ENCODE measurements at places on chromosomes 1 and 21.

DNA sequence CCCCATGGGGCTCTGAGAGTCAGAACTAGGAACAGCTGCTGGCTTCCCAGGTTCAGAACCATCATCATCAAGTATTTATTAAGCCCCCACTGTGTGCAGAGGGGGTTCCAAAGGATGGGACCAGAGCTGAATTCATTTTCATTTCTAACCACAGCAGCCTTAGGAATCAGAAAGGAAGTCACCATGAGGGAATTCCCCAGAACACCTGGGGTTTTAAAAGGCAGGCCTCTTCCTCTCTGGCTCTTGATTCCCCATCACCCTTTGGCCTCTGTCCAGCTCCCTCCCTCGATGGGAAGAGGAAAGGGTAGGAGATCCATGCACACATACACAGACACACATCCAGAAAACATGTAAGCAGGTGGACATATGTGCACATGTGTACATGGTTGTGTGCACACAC, 1.3 kb upstream of the KCNN3 start:
- DNase-seq, result no peak

GRCh38 chr1:3564921-3565831, 46.1 kb downstream of the MEGF6 start:
- peak; percentile 10 for DNase-seq

GRCh38 chr21:31348188-31348587, 4.1 kb upstream of the TIAM1 start:
- no peak for DNase-seq

- peak; percentile 31 for DNase-seq
These were observed 3.4 kb downstream of the CEP85 start for GRCh38 chr1:26237230-26237966.

DNA sequence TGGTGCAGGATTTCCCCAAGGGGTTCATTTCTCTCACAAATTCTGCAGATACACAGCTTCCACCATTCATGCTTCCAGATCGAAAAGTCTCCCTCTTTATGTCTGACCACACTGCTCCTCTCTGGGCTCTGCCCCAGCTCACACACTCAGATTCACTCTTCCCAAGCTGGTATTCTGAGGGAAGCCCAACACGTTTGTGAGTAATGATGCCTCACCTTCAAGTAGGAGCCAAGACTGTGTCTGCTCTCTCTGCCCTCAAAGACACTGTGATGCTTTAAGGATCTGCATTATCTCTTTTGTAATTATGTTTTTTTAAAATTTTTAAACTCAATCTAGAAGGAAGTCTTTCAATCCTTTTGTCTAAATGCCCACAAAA, 19.8 kb downstream of the PRAMEF11 start:
- DNase-seq, result no peak

DNA sequence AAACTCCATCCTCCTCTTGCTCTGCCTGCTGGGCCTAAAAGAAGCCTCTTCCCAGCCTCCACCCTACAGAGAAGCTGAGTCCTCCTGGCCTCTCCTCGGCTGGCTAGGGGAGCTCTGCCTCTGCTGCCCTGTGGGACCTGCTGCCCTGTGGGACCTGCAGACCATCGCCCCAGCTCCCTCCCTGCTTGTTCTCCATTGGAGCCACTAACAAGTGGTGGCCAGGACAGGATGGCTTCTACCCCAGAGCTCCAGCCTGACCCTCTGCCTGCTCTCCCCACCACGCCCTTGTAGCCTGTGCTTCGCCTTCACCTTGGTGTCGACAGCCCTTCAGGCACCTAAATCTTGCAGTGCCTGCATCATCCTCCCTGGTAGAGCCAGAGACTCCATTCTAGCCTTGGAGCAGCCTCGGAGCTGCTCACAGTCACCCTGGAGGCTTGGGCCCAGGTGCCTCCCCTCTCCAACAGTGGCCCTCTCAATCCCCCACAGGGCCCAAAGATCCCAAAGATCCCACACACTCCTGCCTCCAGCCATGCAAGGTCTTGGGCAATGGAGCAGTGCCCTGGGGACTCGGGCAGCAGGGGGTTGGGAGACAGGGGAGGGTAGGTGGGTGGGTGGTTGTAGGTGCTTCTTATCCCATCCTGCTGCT, 3.0 kb downstream of the EPS8L3 start:
- no peak for DNase-seq

GRCh38 chr1:92951141-92951582, 10.1 kb downstream of the DIPK1A start:
- peak; percentile 64 for DNase-seq

DNA sequence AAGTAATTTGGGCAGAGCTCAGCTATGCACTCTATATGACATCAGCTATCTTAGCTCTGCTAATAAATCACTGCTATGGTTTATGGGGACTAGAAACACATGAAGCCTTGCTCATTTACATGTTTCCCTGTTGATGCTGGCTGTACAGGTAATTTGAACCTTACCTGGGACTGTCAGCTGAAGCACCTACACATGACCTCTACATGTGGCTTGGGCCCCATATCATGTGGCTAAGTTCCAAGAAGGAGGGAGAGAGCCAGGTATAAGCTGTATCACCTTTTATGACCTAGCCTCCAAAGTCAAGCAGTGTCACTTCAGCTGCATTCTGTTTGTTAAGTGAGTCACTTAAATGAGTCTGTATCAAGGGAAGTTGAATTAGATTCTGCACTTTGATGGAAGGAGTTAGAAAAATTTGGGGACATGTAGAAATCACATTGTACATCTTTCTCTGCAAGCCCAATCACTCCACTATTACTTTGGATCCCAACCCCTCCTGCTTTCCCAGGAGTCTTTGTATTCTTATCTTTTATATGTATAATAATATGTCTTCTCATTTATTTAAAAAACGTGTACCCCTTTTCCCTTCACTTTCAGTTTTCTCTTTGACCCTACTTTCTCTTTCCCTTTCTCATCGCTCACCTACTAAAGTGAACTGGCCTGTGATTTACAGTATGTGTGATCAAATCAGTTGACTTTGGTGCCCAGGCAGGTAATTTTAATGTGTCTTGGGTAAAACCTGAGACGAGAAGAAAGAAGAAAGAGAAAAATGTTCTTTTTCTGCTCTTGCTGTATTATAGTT, 53.4 kb upstream of the PRKACB start:
- DNase-seq, result no peak

DNA sequence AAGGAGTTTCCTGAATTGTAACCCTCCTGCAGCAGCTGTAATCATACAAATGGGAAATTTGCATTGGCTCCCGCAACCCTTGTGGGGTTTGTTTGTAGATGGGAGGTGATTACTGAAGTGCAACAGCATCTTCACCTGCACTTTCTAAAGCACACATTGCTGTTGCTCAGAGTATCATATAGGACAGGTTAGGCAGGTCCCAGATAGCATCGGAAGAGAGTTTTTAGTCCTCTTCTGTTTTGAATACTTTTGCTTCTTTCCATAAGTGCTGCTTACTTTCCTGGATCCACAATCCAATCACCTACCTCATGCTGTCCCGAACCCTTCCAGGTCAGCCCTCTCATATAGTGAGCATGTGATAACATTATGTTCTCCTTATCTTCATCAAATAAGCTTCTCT, 300.4 kb downstream of the PTPRC start:
- DNase-seq, result no peak

- DNase-seq, result no peak
These were observed 623.3 kb upstream of the NR5A2 start for GRCh38 chr1:199404191-199404590.

GRCh38 chr1:198030682-198031081, 113.5 kb downstream of the LHX9 start:
- DNase-seq, result no peak

GRCh38 chr21:33126569-33126968, 56.6 kb downstream of the OLIG1 start:
- no peak for DNase-seq

GRCh38 chr1:54695764-54696163, 19.9 kb upstream of the TTC4 start:
- DNase-seq, result no peak

- DNase-seq, result no peak
These were observed 25.1 kb downstream of the IGFN1 start for GRCh38 chr1:201215531-201216357.

DNA sequence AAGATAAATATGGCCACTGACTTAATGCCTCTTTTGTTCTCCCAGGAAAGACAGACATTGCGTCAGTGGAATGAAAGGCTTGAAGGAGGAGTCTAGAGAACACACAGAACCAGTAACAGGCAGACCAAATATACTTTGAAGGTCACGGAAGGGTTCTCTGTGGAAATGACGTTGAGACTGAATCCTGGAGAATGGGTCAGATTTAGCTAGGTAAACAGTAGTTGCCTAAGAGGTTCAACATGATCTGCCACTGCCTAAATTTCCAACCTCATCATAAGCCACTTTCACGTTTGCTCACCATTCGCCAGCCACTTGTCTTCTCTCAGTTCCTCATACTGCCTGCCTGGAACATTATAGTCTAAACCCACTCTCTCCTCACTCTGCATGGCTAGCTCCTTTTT, 20.5 kb downstream of the PLA2G4A start:
- DNase-seq, result peak; percentile 80

- DNase-seq, result no peak
These were observed 23.9 kb downstream of the CD2 start for GRCh38 chr1:116777831-116778830.

GRCh38 chr1:51898090-51898734, 19.7 kb upstream of the NRDC start:
- no peak for DNase-seq

DNA sequence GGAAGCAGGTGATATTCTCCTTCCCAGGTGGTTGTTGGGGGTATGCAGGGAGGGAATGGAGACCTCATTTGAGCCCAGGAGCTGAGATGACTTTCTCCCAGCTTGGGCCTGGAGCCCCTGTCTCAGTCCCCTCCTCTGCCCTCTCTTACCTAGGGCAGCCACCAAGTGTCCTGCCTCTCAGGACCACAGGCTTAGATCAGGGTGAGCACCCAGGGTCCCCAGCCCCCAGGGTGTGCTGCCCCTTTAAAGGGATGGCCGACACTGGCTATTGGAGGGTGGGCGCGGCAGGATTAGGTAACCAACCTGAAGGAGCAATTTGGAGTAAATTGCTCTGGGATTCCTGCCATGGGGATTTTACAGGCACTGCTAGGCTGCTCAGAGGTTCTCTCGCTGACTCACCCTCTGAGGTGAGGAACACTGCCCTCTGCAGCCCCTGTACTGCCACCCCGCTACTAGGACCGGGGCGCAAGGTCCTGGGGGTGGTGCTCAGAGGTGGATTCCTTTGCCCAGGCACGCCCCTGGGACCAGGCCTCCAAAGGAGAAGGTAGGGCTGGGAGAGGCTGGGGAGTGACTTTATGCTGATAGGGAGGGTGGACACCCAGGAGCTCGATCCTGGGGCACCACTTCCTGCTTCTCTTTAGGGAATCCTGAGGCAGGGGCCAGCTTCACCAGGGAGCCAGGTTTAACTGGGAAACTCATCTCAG, 1.5 kb downstream of the RPS6KA1 start:
- DNase-seq, result no peak

Measured in CD14-positive monocyte (primary cell).